CD8-positive, alpha-beta T cell (primary cell): ENCODE measurements at places on chromosomes 5 and 9.

DNA sequence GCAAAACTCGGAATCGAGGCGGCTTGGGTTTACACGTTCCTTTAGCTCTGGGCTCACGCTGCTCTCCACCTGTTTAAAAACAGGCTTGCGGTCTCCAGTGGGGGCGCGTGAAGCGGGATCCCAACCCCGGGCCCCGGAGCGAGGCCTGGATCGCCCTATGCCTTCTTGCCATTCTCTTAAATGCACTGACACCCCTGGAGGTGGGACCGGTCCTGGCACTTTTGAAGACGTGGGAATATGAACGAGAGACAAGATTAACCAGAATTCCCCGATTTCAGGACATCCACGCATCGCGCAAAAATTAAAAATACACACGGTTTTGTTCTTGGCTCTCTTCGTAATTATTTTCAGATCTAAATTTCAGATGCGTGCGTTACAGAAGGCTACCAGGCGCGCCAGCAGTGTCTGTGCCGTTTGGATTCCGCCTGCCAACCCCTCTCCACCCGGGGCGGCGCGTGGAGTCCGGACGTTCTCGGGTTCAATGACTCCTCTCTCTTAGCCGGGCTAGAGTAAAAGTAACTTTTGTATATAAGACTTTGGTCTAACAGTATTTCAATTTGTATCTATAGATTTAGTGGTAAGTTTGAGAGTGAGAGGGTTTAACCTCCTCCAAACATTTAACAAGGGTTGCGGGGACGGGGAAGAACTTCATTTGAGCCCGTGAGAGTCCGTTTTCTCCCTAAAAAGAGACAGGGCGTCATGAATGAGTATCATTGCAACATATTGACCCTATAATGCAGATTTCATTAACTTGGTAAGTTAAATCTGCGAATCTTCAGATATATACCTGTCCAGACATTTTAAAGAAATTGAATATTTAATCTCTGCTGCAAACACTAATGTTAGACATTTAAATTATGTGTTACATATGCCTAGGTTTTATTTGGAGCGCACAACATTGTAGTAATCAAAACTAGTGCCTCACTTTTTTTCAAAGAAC lies 3.8 kb downstream of the FOXD1 start:
- no peak for DNase-seq

DNA sequence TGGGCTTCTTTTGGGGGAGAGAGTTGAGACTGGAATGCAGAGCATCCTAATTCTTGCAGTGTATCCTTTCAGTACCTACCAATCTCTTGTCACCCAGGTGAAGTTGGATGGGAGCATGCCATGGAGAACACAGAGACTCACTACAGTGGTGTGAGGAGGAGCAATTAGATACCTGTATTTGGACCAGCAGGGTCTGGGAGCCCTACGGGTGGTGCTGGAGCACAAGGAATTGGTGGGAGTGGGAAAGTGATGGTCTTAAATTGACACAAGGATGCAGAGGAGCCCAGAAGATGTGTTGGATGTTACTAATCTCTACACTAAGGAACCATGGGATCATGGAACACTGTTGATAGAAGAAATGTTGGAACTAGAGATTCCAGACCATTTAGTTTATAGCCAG lies 212.7 kb downstream of the CHSY3 start:
- DNase-seq, result no peak

DNA sequence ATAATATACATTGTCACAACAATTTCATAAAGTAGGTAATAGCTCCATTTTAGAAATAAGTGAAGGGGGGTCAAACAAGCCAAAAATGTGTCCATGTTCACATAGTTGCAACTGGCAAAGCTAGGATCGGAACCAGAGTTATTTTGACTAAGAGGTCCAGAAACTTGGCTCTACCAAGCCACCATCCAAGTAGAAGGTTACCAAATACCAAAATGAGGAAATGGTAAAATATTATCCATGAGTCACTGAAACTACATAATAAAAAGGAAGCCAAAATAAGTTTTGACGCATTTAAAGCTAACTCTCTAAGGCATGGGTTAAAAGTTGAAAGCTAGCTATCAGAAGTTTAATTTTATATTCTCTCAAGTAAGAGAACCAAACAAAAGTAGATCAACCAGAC lies 886.9 kb upstream of the DMAC1 start:
- no peak for DNase-seq

- no peak for DNase-seq
Observed at GRCh38 chr9:126689027-126689825, 75.5 kb downstream of the LMX1B start.

DNA sequence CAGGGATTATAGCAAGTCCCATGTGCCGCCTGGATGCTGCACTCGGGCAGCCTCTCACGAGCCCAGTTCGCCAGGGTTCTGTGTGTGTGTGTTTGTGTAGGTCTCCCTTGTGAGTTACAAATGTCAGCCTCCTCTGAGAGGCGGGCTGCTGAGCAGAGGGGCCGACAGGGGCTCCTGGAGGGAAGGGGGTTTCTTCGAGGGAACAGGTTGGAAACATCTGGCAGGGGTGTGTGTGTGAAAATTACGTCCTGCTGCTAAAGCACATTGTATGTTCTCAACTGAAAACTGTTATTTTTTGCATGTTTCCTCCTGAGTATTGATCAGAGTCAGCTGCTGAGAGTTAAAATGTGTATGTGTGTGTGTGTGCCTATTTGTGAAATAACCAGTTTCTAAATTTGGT lies 9.7 kb downstream of the GALNT10 start:
- no peak for DNase-seq

DNA sequence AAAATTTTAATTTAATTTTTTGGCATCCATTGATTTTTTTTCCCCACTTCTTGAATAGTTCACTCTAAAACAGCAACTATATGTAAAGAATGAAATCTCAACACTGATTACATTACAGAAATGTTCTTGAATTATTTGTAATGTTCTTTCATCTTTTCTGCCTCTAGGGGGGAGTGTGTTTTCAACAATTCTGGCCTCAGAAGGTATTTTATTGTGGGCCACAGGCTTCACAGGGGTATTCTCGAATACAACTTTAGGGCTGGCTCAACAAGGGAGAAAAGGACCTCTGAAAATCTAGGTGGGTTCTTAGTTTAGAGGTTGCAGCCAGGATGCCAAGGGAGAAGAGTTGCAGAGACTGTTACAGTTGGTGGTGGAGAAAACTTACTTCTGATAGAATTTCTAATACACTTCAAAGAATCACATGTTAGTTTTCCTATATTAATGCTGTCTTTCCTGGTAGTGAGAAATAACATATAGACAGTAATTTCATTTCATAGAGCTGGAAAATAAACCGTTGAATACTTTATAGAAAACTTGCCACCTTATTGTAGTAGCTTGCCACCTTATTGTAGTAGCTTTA lies 3.6 kb upstream of the NPR3 start:
- DNase-seq, result no peak

DNA sequence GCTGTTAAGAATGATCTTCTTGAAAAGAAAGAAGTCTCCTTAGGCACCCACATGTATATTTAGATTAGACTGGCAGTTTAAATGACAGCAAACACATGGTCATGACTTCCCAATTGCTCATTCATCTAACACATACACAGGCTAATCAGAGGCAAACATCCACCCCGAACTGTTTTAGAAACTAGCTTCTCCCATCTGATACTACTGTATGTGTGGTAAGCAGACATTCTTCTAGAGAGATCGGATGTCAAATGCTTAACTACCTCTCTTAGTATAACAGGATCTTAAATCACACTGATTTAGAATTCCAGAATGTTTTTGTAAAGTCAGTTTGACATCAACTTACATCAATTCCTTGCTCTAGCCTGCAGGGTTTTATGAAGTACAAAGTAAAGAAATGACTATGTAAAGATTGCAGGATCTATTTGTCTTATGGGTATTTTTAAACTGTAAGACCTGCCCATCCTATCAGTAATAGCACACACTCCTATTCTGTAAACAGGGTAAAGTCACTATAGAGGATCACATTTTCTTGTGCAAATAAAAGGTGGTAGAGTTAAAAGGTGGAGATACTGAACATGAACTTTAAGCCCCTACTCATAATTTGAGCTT lies 239.7 kb downstream of the MLLT3 start:
- DNase-seq, result no peak

DNA sequence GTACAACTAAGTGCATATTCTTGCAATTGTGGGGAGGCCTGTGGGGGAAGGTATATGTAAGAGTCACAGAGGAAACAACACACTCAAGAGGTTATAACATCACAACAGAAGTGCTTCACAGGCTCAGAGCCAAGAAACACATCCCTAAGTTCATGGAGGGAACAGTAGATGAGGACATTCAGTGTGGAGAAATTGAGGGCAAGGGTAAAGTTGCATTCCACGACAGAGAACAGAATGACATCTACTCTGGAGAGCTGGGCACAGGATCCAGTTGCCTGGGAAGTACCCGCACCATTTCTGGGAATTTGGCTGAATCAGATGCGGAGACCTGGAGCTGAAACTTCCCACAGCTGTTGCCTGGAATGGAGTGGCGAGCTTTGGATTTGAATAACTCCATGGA lies 197.2 kb downstream of the NXNL2 start:
- DNase-seq, result no peak

GRCh38 chr5:143435210-143435657 lies 31.7 kb upstream of the NR3C1 start:
- peak; percentile 12 for DNase-seq

- DNase-seq, result no peak
Observed at GRCh38 chr9:130364619-130365322, 80.0 kb upstream of the ASS1 start.

DNA sequence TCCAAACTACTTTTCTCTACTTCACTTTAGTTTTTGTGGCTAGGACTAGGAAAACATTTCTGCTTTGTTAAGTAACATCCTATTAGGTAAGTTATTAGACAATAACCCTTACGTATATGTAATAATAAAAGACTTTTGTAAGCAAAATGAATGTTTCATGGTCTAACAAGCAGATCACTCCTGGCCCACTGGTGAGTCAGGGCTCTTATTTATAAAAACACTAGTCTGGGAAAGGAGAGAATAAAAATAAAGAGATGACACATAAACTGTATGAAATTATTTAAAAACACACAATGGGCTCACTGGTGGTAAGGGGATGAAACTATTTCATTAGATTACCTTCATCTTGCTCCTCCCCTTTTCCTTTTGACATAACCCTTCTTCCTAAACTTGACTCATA lies 2212.2 kb upstream of the ACO1 start:
- DNase-seq, result no peak

- DNase-seq, result peak; percentile 5
Observed at GRCh38 chr9:85900504-85901201, 40.3 kb upstream of the NAA35 start.

GRCh38 chr9:12065050-12065449 lies 628.1 kb upstream of the TYRP1 start:
- DNase-seq, result no peak

DNA sequence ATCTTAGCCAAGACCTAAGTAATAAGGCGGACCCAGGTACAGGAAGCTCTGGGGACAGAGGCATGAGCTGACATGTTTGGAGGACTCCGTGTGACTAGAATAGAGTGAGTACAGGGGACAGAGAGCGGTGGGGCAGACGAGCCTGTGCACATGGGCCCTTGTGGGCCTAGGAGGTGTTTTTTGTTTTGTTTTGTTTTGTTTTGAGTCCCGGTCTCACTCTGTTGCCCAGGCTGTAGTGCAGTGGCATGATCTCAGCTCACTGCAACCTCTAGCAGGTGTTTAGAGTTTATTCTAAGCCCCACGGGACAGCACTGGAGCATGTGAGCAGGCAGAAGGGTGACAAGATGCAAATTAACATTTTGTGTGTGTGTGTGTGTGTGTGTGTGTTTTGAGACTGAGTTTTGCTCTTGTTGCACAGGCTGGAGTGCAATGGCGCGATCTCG lies 3.1 kb upstream of the EEIG1 start:
- no peak for DNase-seq

DNA sequence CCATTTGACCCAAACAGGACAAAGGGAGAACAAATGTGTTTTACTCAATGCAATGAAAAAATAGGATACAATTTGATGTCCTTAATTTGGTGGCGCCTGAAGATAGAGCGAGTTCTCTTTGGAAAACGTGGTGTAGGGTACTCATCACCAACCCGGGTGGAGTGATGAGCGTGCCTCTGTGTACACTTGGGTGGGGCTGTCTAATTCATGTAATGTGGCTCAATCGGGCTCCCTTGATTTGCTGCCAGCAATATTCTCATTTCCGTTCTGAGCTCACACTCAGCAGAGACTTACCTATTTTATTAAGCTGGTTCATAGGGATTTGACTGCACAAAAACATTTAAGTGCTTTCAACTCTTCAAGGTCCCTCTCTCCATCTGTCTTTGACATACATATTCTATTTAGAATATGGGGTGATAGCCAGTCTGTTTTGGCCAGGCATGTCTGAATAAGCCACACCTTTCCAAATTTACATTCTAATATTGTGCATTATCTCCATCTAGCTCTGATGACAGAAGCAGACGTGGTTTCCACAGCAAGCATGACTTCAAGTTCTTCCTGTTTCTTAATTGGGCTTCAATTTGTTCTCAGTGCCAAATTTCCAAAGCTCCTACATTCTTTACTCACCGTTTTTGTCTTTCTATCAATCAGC lies 162.5 kb downstream of the IRX2 start:
- DNase-seq, result no peak

GRCh38 chr5:93715761-93716160 lies 25.6 kb downstream of the POU5F2 start:
- no peak for DNase-seq

DNA sequence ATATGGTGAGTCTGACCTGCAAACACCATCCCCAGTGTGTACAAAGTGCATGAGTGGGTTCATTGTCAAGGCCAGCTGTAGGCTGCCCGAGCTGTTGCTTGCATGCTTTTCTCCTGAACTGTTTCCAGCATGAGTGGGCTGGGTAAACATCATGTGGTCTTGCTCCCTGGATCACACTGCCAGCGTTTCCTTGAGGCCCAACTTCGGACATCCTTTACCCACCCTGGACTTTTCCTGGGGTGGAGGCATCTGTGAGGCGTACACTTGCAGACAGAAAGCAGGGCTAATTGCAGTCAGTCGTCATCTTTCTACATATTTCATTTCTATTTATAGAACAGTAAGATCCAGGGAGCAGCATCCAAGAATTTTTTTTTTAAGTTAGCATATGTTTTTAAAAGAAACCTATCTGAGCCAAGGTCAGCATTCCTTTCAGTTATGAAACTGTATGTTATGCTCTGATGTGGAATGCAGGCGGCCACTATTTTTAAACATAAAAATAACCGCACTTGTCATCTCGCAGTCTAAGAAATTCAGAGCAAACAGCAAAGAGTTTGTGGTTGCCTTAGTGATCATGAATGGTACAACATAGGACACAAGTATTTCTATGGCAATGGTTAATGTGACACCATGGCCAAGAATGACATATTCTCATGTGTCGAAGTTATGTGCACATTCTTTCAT lies 106.5 kb upstream of the DMRT1 start:
- no peak for DNase-seq

DNA sequence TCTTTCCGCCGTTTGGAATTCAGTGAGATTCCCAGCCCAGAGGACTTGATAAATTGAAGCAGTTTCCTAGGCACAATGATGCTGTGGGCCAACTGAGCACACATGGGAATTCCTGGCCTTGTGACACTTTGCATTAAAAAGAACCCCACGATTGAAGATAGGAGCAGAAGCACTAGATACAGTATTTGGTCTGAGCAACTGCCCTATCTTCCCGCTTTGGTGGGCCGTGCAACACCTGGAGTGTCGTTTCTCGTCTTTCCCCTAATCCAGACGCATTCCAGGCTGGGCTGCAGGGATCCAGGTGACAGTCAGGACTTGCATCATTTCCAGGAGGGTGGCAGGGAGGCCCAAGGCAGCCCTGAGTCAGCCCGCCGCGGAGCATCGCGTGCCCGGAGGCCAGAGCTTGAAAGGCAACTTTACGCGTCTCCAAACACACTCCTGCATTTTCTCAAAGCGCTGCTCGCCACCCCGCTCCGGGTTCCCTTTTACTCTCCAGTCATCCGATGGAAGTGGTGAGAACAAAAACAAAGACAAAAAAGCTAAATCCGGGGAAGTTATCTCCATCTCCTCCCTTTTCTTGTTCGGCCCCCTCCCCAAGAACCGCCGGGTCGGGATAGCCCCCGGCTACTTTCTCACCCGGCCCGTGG lies 753 bp upstream of the STC2 start:
- DNase-seq, result no peak
